ENCODE measurements at places on chromosomes 12 and 14.

- no peak for DNase-seq
These were observed 110.1 kb downstream of the TXNDC16 start for GRCh38 chr14:52442166-52442565.

DNA sequence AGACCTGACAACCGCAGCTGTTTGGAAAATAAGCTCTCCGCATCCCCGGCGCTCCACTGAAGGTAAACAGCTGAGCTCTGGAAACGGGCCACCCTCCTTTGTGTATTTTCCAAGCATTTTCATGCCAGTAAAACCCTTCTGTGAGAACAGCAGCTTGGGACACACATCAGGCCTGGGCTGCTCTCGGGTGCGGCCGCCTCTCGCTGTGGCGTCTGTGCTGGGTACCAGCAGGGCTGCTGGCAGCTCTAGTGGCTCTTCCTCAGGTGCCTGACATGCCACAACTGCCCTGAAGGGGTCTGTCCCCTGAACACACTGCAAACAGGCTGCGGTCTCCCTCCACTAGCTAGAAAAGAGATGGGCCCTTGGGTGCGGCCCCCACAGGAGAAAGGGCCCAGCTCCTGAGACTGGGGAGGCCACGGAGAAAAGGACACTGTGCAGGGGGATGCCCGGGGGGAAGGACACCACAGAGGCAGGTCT, 96.3 kb downstream of the ITPK1 start:
- no peak for DNase-seq

GRCh38 chr12:100553936-100554335, 19.5 kb upstream of the GAS2L3 start:
- DNase-seq: no peak

DNA sequence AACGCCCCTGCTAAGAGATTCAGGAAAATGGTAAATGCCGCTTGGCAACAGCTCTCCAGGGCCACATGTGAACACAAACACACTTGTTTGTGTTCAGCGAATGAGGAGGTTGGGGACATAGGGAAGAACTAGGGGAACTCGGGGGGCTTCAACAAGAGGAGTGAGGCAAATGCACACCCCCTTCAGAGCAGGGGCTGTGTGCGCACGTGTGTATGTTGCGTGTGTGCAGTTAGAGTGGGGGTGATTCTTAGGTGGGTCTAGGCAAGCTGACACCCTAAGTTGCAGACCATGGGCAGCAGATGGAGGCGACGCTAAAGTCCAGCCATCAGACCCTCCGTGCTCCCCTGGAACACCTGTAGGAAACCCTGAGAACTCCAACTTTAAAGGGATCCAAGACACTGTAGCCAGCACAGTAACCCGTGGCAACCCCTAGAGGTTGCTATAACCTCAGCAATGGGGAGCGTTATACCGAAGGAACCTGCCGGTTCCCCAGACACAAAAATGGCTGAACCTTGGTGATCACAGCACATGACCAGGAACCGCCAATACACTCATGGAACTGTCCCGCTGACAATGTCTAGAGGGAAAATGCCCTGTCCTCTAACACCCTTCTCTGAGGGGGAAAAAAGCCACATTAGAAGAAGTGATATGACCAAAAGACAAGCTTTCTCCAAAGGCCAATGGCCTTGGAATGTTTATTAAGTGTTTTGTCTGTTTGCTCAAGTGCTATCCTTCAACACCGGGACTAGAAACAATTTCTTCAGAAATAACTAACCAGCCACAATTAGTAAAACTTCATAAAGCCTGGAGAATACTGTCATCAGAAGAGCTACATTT, 86.5 kb upstream of the CEP83 start:
- peak; percentile 32 for DNase-seq

- DNase-seq: no peak
These were observed 95.3 kb downstream of the DAD1 start for GRCh38 chr14:22493753-22494152.

DNA sequence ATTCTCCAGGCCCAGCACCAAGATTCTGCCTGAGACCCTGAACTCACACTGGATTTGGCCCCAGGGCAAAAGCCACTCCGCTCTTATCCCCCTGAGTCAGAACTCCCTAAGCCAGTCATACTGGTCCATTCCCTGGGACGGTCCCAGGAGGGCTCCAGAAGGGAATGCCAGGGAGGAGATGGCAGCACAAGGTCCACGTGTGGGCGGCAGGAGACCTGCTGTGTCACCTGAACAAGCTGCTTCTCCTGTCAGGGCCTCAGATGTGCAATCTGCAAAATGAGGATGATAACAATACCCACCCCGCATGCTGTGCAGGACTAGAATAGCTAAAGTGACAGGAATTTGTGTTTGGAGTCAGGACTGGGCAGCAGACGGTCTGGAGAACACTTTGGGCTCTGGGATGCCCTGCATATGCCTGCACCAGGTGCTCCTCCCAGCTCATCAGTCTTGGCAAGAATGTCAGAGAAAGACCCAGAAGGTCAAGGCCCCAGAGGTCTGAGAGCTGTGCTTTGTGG, 40.3 kb downstream of the CMKLR1 start:
- DNase-seq: no peak

DNA sequence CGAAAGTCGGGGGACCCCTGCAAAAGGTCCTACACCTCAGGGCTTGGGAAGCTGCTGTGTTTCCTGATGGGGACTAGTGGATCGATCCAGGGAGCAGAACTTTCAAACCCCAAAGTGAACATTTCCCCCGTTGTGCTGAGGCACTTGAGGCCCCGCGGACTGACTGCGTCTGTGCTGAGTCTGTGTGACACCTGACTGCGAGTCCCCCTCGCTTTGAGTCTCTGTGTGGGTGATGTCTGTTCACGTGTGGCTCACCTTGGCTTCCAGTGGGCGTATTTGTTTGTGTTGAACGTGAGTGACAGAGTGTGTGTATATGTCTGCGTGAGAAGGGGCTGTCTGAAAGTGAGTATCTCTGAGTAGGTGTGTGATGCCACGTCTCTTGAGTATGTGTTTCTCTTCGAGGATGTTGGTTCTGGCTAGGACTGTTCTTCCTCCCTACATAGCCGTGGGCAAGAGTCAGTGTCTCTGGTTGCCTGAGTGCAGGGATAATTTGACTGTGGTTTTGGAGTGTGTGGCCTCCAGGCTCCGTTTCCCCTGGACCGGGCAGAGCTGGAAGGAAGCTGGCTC, 1.3 kb downstream of the TEAD4 start:
- DNase-seq: no peak

DNA sequence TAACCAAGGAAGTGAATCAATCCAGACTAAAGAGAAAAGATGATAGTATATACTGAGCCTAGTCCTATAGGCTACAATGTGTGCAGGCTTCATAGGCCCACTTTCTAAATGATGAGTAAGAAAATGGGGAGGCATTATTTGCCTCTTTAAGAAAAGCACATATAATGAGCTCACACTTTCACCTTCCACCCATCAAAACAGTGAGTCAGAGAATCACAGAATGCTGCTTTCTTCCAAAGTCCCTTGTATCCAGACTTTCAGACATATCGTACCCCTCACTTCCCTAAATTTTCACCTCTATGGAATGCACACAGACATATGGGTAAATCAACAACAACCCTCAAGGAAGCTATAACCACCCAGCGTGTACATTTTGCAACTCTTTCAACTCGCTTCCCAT, 286.4 kb upstream of the PRKD1 start:
- no peak for DNase-seq

DNA sequence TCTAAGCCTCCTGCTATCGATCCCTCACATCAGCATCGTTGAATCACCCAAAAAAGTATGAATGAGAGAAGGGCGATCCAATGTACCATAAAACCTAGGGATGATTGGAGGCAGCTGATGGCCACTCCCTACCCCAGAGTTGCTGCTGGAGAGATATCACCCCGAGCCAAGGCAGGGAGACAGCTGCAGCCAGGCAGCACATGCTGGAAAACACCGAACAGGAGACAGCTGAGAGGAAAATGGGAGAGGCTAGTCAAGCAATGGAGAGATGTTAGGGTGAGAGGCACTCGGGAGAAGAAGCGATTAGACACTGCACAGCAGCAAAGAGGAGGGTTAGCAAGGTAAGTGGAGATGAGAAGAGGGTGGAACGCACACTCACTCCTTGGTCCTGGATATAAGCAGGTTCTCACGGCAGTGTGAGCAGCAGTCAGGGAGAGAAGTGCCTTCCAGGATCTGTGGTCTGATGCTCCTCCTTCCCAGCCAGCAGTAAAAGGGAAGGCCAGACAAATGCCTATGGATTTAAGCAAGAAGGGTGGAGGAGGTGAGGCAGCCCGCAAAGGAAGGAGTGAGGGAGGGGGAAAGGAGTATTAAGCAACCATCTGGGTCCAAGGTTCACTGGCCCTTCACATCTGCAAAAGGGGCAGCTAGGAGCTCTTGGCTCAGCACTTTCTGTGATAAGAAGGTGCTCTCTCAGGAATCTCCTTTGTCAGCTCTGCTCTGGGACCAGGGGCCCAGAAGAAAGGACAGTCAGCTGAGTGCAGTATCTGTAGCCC, at the start of gene SLC7A7:
Gene SLC7A7, minus strand, starts transcription at position 495 of the 773 bp plus-strand sequence. CDS start 2,037 bp downstream, outside the sequence.
- no peak for DNase-seq

DNA sequence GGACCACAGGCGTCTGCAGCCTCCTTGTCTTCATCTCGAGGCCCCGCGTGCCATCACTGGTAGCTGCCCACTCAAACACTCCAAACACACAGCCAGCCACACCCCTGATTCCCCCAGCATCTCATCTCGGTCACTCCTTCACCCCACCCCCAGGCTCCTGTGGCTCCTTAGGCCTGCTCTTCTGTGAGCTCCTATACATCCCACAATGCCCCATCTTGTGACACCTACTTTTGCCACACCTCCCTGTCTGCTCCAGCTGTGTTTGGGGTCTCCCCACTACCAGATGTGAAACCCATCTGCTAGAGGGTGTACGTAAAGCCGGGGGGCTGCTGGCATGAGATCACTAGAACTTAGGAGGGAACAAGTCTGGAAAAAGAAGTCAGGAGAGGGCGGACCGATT, 4.1 kb downstream of the AKT1 start:
- DNase-seq: no peak

DNA sequence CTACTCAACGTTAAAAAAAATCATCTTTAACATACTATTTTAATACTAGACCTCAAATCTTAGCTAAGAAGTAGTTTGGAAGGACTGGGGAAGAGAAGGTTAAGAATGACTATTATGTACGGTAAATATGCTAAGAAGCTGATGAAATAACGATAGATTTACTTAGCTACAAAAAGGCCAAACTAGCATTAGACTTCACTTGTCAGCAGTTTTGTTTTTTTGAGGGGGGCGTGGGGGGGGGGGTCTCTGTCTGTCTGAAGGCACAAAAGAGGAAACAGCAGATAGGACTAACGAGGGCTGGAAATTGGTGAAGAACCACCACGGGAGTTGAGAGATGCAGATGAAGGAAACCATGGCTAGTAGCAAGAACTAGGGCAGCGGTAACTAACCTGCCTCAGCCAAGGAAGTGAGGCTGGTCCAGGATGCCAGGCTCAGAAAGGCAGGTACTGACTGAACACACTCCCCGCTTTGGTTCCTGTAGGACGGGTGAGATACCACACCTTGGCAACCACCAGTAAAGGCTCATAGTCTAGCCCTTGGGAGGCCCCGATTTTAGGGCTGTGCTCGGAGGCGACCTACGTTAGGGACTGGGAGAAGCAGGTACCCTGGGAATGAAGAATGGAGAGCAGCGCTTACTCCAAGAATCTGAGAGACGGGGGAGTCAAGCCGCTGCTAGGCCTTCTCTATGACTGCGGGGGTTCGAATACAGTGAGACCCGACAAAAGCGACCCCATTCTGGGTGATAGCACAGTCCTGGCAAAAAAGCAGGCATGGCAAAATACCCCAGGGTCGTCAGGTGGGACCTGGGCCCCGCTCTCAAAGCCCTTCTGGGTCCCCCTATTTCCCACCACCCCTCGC, 675 bp downstream of the NEDD8 start:
- DNase-seq: no peak

DNA sequence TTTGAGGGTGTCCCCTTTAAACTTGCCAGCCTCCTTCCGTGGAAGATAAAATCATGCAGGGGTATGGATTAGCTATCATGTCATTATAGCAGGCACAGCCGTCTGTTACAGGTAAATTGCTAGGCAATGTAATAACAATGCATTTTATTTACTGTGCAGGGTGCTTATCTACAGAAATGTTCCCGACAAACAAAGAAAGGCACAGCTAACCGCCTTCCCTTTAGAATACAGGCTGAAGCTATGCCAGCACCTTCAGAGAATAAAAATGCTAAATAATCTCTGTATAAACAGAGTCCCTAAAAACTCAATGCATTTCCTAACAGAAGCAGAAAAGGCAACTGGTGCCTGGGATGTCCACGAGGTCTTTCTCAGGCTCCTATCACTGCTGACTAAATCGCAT, 239.2 kb downstream of the SPTSSA start:
- no peak for DNase-seq

GRCh38 chr12:113130457-113131135, 5.0 kb downstream of the RASAL1 start:
- DNase-seq: no peak

DNA sequence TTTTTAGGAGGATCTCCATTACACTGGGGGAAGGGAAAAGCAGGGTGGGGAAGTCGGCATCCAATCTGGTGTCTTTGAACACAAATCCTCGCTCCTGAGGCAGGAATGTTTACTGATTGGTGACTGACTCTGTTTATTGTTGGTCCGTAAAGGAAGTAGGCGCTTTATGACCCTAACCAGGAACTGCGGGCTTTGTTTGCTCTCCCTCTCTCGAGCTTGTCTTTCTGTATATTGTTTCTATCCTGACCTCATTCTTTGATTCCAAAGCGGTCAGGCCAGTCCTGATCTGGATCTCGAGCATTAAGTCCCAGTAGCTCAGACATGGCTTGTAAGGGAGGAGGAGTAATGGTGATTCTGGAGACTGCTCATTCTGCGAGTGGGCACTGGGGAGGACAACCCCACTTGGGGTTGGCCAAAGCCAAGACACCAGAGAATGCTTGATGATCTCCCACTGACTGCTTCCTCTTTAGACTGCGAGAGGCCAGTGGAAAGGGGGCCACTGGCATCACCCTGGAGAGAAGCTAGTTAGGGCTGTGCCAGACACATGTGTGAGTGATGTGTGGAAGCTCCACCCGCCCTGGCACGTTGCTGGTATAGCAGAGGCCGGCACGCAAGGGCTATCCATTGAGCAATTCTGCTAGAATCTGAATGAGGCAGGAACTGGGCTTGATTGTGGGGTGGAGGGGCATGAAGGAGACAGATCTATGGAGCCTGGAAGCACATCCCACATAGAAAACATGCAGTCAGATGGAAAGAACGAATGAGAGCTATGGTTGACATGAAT, 194.6 kb downstream of the PAX9 start:
- DNase-seq: no peak

- DNase-seq: no peak
These were observed 199.0 kb downstream of the BCL11B start for GRCh38 chr14:99072956-99073355.

GRCh38 chr12:5498076-5498475, 66.2 kb downstream of the NTF3 start:
- no peak for DNase-seq

DNA sequence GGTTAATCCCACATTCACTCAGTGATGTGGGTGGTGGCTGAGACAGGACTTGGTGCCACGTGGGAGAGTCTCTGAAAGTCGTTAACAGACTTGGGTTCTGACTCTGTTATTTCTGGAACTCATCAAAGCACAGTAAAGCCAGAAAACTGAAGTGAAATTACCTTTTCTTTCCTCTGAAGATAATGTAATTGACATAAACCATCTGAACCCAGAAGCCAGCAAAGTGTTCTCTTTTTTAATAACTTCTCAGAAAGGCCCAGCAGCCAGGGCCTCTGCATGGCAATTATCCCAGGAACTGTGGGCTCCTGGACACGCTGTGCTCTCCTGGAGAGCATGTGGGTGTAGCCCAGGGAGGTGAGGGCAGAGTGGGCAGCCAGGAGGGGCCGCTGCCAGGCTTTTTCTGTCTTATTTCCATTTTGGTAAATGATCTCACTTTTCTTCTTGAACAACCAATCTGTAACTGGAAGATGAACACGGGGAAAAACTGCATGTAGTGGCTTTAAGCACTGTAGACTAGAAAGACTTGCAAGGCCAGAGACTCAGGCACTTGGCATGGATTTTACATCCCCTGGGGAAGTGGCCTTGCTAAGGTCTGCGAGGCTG, 444.1 kb upstream of the TMEM132C start:
- DNase-seq: no peak
